ENCODE measurements at places on chromosomes 2 and 18.

- no peak for DNase-seq
These were observed 144.3 kb downstream of the BCL2 start for GRCh38 chr18:63175264-63175663.

DNA sequence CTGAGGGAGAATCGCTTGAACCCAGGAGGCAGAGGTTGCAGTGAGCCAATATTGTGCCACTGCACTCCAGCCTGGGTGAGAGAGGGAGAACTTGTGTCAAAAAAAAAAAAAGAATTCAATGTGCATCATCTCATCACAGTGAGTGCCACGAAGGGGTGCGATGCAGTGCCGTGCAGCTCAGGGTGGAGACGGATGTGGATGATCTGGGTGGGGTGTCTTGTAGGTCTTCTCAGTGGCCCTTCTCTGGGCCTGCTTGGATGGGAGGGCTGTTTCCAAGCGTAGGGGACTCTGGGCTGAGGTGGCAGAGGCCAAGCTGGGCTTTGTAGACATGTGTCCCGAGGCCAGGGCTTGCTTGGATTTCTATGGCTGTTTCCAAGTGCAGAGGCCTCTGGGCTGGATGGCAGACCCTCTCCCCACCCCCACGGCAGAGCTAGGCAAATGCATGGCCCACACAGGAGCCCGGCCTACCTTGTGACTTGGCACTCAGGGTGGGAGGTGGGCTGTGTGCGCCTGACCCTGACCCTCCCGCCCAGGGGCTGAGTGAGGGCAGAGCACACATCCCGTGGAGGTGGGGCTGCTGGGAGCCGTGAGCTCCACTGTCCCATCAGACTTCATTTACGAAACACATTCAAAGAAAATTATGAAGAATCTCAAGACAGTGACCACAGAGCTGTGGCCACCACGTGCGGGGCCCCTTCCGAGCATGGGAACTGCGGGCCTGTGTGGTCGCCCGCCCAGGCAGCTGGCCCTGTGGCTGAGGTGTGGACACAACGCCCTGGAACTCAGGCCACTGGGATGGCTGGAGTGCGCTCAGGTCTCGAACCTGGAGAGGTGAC, 76.4 kb downstream of the ASB1 start:
- DNase-seq: no peak

DNA sequence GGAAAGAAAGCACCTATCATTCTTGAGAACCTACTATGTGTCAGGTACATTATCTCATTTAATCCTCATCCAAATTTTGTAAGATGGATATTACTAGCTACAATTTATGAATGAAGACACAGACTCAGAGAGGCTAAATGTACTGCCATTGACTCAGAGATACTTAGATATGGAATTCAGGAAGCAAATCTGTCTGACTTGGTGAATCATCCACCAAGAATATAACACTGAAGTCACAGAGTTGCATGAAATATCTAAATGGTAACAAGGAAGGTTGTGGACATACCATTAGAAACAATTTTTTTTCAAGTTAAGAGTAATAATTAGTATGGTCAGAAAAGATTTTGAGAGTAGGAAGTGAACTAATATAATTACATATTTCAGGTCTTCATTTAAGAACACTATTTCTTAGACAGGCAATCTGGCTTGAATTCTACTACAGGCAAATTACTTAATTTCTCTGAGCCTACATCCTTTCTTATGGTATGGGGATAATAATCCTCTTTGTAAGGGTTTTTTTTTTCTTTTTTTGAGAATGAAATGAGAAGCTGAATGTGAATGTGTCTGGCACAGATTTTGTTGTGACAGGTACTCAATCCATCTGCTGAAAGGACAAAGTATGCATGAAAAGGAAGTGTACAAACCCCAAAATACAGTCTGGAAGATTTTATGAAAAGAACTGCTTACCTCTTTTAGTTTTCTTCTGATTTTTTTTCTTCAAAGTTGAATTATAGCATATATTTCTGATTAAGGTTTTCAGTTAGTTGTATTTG, 14.8 kb upstream of the C2orf66 start:
- no peak for DNase-seq

DNA sequence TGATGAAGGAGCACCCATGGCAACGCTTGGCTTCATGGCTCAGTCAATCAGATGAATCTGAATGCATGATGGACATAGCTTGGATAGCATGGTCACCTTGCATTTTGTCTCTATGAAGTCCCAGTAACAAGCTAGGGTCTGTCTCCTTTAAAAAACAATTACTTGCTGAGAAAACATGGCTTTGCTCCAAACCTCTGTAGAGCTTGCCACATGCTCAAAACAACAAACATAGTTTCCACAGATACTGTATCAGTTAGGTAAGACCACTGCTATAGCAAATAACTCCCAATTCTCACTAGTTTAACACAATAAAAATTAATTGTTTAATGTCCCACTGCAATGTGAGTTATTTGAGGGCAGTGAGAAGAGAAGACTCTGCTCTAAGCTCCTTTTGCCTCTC, 401.0 kb downstream of the IRS1 start:
- no peak for DNase-seq

DNA sequence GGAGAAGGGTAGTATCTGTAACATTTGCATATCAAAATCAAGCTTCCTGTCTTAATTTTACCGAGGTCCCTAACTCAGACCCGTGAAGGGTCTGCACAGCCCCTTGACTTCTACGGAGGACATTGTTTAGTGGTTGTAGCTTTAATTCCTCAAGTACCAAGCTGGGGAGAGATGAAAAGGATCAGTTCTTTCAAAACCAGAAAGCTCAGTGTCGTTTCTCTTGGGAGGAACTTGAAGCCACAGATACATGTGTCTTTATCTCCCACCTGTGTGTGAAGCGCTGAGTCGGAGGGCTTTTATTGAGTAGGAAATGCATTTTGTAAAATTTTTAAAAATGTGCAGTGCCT, 263.6 kb downstream of the GBX2 start:
- no peak for DNase-seq

DNA sequence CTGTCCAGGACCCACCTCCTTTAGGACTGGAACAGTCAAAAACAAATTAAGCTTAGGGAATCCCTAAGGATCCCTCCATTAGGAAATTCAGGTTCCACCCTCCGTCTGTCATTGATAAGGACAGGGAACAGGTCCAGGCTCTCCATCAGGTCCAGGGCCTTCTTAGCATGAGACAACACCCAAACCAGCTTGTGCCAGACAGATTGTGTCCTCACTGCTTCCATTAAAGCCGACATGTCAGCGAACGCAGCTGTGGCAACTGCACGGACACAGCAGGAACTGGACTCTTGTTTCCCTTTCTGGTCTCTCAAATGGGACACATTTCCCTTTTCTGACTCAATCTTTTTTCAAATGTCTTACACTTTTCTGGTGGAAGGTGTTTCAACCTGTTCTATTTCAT, 81.4 kb downstream of the BCL11A start:
- no peak for DNase-seq

DNA sequence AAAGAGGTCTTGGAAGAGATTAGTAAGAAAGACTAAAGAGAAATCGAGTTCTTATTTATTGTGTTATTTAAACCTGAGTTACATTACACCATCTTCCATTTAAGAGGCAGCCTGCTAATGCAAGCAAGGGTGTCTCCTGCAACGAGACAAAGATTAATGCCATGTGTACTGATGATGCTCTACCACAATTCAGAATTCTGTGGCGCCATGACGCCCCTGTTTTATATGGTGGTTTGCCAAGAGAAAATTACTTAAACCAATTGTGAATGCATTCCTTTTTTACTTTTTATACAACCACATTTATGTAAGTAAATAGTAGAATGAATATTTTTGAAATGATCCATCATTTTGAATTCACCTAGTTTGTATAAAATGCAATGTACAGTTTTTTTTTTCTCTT, 356.1 kb upstream of the ZEB2 start:
- no peak for DNase-seq

- no peak for DNase-seq
These were observed 2.6 kb downstream of the TMEM131 start for GRCh38 chr2:97992836-97993825.

DNA sequence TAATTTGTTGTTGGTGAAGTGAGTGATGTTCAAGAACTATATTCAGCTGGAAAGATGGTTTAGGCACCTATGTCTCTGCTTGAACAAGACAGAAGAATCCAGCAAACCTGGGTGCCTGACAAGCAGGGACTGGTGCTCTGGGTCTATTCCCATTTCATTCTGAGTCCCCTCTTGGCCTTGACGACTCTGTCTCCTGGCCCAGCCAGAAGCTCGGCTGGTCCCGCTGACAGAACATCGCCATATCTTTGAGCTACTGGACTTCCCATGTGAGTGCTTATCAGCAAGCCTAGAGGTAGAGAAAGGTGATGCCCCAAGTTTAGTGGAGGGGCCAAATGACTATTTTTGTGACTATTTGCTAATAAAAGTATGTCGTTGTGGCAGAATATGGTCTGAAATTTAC, 48.2 kb downstream of the SDC1 start:
- no peak for DNase-seq

DNA sequence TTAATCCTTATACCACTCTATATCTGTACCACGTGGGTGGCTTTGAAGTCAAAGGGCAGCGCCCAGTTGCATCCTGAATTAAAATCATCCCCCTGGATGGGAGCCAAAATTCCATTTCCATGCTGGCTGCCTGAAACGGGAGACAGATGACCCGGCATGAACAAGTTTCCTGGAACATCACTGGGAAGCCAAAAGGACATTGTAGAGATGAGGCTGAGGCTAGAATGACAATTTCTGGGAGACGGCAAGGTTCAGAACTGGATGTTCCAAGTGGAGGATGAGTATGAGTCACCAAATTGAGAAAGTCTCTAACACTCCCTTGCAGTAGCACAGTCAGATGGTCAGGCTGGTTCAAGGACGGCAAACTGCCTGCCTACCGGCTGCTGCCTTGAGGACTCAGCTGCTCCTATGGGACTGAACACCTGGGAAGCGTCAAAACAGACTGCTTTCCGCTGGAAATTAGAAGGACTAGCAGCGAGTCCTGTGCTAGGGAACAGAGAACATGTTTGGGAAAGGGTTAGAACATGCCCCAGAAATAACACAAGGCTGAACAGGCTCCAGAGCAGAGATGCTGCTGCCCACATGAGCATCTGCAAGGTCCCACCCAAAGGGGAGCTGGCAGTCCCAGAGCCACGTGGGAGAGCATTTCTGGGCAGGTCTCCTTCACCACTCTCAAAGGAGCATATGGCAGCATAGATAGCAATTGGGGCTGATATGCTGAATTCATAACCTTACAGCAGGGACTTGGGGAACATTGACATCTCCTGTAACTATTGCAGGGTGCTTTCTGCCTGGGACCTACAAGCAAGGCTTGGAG, 32.0 kb downstream of the YPEL5 start:
- DNase-seq: no peak

- DNase-seq: no peak
These were observed 74.7 kb upstream of the PPM1B start for GRCh38 chr2:44093970-44094369.

- DNase-seq: no peak
These were observed 353.1 kb downstream of the RND3 start for GRCh38 chr2:150134223-150134857.

- DNase-seq: no peak
These were observed 179.6 kb downstream of the FAM124B start for GRCh38 chr2:224222291-224222690.
